Sigmoid colon (tissue), 7 donors: ENCODE measurements at places on chromosomes 4 and X. TPM values are rescaled to one million over a fixed set of nuclear protein-coding genes. Genes with fewer than 3 reads are reported as not detected.

PFKFB1 gene
- total RNA-seq, result 0.55 TPM

ETNPPL gene
- not detected for total RNA-seq

AFP gene
- not detected for total RNA-seq

EDA gene
- total RNA-seq, result 3.7 TPM

PROM1 gene
- 2.8 TPM for total RNA-seq

SERPINA7 gene
- total RNA-seq, result not detected

WDR45 gene
- total RNA-seq, result 87.1 TPM

UGDH gene
- 33.4 TPM for total RNA-seq

TRIM61 gene
- total RNA-seq, result 0.41 TPM

SORCS2 gene
- 6.4 TPM for total RNA-seq

RAI2 gene
- 11.8 TPM for total RNA-seq
